Ovary (tissue), 10 donors: ENCODE measurements at places on chromosomes 16 and 17.

DNA sequence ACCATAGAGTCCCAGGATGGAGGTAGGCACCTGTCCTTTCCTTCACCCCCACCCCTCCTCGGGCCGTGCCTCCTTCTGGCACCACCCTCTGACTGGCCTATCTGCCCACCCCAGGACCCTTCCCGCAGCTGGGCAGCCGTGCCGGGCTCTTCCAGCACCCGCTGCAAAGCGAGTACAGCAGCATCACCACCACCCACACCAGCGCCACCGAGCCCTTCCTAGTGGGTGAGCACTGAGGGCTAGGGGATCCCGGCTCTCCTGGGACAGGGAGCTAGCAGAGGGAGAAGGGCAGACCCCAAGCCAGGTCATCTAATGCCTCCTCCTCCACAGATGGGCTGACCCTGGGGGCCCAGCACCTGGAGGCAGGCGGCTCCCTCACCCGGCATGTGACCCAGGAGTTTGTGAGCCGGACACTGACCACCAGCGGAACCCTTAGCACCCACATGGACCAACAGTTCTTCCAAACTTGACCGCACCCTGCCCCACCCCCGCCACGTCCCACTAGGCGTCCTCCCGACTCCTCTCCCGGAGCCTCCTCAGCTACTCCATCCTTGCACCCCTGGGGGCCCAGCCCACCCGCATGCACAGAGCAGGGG is 7.8 kb downstream of the GALK1 start:
- no peak for DNase-seq

- no peak for DNase-seq
Measured at GRCh38 chr16:13013043-13013442, 111.6 kb downstream of the SHISA9 start.

DNA sequence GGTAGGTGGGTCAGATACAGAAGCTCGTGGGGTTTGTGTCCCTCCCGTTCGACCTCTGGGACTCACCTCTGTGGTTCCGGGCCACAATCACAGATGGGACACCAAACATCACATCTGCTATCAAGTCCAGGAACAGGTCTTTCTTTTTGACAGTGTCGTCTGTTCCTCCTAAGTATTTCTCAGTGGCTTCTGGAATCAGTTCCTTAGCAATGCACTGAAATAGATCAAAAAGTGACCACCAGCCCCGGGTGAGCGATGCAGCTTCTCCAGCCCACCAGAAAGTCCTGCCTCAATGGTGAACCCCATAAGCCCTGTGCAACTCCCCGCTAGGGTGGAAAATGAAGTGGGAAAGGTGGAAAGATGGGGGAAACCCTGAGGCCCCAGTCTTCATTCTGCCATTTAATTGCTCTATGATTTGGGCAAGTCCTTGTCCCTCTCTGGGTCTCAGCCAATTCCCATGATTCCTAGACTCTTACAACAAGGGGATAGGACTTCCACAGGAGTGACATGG is 22.4 kb downstream of the CES1 start:
- no peak for DNase-seq

GRCh38 chr17:51261024-51261963 is 948 bp downstream of the UTP18 start:
- no peak for DNase-seq

DNA sequence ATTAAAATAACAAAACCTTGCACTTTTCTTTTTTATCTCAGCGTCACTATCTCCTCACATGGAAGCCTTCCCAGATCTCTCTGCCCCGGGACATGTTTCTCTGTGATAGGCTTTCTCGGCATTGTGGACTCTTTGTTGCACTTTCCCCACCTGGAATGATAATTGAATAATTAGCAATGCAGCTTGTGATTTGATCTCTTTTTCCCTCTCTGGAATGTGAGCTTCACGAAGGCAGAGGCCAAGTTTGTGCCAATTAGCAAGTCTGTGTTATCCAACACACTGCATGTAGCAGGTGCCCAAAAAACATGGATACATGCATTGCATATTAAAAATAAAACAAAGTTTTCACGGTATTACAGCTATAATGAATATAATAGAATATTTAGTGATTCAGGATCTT is 431.2 kb downstream of the HAPSTR1 start:
- DNase-seq, result no peak

DNA sequence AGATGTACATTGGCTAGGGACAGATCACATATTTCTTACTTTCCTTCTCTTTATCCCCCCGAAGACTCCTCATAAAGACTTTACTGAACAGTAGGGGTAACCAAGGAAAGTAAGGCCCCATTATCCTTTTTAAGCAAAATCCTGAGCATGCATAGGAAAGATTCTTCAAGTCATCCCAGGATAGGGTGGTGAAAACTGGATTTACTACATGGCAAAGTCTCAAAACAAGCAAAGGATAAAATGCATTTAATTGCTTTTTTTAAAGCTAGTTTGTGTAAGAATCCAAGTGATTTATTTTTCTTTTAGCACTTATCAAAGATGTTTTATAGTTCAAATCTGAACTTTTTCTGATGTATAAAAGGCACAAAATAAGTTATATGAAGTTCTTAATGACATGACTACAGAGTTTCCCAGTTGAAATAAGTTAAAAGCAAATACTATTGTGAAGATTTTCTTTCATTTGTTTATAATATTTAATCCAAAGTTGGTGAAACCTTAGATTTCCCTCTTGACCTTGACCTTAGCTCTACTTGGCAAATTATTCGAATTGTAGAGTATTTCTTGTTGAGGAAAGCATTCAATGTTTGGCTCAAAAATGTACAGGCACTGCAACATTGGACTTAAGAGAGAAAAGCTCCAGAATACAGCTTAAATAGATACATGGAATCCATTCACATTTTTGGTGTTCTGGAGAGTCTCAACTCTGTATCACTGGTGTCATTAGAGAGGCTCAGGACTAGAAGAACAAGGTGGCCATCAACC is 104.3 kb downstream of the ABCA8 start:
- no peak for DNase-seq

DNA sequence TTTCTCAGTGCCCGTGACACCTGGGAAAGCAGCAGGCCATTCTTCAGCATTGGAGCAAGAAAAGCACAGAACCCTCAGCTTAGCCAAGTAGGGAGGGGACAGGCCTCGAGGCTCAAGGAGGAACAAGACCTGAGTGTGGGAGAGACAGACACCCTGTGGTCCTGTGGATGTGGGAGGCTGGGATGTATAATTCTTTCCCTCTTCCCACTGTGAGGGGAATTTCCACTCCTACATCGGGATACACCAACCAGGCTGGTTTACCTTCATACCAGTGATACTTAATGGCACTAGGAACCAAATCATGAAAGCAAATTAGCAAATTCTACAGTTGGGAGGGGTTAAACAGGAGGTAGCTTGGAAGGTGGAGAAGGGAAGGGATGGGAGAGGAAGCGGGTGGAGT is 41.7 kb downstream of the LYRM1 start:
- DNase-seq, result no peak

GRCh38 chr17:6930749-6931148 is 65.1 kb upstream of the ALOX12 start:
- no peak for DNase-seq

- DNase-seq, result no peak
Measured at GRCh38 chr16:15658149-15658548, 8.1 kb downstream of the NDE1 start.

- no peak for DNase-seq
Measured at GRCh38 chr16:962366-962765, 8.4 kb downstream of the LMF1 start.

- DNase-seq, result peak; percentile 77
Measured at GRCh38 chr17:73191443-73192205, 1.2 kb upstream of the COG1 start.

DNA sequence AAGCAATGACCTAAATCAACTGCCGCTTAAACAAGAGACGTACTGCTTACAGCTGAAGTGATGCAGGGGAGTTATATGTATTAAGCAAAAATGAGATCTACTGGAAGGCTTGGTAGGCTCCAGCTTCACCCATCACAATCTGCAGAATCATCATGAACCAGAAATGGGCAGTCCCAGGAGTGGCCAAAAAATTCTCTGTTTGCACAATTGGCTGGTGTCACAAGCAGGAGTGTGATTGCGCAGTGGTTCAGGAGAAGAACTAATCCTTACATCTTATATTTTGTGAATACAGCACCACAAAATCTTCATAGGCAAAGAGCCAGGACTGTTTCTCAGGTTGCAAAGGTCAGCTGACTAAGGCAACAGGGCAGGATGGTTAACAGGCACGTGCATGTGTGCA is 75.9 kb downstream of the CES1 start:
- no peak for DNase-seq
